Adipocyte (in vitro differentiated cells): ENCODE measurements at places on chromosomes 7 and 10.

DNA sequence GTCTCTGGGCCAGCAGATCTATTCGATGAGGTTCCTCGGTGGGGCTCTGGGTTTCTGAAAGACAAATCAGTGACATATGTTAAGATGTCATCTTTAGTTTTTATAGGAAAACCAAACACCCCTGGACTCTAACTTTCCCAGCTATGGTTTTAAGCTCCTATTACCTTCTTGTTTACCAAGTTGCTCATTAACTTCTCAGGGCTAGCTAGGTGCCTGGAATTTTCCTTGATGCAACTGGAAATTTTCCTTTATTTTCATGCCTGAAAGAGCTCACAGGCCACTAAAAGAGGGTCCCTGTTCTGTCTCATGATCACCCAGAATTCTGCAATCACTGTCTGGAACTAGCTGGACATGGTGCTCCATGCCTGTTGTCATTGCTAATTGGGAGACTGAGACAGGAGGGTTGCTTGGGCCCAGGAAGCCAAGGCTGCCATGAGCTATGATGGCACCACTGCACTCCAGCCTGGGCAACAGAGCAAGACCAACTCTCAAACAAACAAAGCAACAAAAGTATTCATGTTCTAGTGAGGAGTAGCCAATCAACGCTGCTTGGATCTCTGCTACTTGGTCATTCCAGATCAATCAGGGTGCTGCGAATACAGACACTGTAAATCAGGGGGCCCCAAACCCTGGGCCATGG, 1173.5 kb upstream of the AUTS2 start:
- no peak for DNase-seq

DNA sequence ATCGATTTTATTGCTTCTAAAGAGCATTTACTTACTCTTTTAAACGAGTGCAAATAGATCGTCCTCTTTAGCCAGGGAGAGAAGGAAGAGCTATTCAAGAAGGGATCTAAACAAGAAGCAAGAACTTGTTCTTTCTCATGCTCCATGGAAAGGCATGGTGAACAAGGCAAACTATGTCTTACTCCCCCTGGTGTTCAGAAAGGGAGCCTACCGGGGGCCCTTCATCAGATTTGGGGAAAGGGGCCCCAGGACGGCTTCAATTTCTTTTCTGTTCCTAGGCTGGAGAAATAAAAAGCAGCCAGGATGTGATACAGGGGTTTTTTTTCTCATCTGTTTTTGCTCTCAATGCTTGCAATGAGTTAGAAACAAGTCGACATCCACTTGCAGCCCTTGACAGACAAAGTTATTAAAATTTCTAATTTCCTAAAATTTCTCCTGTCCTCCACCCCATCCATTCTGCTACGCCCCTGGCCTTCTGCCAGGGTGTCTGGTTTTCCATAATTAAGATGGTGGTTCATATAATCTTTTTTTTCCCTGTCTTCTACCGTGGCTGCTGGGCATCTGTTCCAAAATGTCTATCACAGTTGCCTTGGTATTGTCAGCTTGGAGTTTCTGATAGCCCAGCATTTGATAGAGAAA, 214.4 kb downstream of the CREB5 start:
- peak; percentile 51 for DNase-seq

- DNase-seq: no peak
These were observed 36.4 kb downstream of the ZNF438 start for GRCh38 chr10:30995081-30995770.

DNA sequence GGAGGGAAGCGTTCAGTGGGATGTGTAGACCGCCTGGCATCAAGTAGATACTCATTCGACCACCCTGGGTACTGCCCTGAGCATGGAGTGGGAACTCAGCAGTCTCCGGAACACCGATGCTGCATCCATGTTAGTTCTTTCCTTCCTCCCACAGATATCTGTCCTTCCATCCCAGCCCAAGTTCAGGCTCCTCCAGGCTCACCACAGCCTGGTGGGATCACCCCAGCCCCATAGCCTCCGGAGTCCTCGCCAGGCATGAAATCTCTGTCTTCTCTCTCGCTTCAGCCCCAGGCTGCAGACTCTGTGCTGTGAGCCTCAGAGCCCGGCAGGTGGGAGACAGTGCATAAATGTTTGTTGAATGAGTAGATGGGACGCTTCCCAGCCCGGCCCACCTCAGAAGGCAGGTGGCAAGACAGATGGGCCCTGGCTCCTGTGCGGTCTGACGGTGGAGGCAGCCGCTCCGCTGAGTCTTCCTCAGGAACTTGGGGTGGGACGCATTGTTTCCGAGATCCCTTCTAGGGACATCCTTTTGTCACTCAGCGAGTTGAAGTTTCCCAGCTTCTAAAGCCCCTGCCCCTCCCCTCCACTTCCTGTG, 42.9 kb downstream of the ELFN1 start:
- no peak for DNase-seq

DNA sequence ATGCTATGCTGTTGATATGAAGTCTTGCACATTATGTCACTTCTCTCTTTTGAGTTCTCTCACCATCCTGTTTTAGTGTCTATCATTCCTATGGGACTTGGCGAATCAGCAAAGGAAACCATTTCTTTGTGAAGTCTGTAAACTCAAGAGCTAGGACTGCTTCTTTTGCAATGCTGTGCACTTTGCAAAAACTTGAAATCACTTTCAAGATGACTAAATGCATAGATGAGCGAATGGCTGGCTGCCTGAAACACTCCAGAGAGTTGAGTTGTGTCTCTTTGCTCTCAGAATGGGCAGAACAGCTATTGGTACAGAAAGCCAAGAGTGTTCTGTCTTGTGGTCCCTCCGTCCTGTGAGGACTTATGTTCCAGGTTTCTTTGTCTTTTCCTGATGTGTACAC, 18.3 kb upstream of the ELMO1 start:
- DNase-seq: no peak

- DNase-seq: no peak
These were observed 710 bp downstream of the MRPL43 start for GRCh38 chr10:100986623-100986951.

DNA sequence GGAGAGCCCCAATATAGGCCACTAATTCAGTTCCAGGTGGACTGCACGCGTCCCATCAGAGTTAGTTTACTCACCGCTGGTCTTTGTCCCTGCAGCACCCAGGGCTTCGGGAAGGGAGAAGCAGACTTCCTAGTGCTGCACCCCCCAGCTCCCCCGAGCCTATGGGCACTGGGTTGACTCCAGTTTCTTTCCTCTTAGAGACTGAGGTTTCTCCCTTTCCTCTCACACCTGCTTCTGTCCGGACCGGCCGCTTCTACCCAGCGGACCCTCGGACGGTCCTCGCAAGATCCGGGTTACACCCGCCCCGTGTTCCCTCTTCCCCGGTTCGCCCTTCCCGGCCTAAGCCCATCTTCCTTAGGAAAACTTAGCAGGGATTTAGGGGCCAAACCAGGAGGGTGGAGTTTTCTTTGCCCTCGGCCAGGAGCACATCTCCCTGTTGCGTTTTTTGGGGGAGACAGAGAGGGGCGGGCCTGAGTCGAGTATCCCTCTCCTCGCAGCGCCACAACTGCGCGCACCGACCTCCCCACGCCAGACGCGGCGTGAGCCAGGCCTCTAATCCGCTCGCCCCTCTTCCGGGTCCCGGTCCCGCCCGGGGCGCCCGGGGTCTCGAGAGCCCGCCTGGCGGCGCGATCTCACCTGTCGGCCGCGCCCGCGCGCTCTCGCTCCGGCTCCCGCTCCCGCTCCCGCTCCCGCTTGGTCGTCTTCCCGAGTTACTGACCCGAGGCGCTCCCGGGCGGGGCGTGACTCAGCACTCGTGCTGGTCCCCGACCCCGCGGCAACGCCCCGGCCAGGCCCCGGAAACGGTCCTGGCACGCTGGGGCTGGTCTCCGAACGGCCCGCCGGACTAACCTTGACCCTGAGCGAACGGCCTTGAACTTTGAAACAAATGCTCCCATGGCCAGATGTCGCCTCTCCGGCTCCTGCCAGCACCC, at the start of gene AIFM2:
Gene AIFM2, minus strand, starts transcription at position 728 of the 932 bp plus-strand sequence. CDS start 8,741 bp downstream, outside the sequence.
- peak; percentile 88 for DNase-seq

DNA sequence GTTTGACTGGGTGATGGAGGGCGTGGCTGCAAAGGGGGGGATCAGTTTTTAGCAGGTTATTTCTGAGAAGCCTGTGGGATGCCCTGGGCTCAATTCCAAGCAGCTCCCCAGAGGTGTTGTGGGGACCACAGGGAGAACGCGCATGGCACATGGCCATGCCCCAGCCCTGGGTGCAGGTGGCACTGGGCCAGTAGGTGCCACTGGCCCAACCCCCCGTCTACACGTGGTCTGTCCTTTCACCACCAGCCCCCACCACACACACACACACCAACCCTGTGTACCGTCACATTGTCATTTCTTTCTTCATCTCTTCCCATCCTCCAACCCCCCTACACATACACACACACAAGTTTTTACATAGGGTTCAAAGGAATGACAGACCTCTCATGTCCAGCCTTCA, 115.1 kb upstream of the STK17A start:
- DNase-seq: no peak

GRCh38 chr10:51260376-51260775, 186.1 kb downstream of the PRKG1 start:
- peak; percentile 38 for DNase-seq

DNA sequence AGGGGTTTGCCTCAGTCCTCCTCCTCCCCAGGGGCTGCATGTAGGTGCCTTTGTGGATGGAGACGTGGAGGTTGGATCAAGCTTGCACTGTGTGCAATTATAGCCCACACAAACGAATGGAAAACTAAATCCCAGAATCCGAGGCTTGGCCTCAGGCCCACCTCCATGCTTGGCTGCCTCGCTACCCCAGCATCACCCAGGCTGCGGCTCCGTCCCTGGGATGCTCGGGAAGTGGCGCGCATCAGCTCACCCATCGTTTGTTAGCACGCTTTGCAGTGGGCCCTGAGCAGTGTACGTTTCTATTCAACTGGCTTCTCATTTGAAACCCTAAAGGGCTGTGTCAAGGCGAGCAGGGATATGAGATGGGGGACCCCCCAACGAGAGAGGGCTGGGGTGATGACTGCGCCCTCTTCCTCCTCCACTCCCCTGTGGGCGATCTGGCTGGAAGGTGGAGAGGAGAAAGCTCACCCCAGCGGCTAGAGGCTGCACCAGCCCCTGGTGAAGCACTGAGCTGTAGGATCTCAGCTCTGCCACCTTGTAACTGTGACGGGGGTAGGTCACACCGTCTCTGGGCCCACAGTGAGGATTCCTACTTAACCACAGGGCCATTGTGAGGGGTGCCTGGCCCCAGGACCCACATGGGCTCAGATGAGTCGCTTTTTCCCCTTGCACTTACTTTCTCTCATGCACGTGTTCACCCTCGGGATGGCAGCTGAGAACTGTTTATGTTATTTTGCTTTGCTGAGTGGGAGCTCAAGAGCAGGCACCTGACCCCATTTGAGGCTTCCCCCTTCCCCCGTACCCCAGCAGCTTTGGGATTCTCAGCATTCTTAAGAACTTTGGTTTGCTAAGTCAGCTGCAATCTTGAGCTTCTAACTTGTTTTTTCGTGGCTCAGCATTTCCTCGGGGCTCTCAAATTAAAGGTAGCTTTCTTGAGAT, 12.7 kb upstream of the BTBD16 start:
- DNase-seq: peak; percentile 56

- DNase-seq: no peak
These were observed 243.1 kb upstream of the SHH start for GRCh38 chr7:156055206-156055822.

DNA sequence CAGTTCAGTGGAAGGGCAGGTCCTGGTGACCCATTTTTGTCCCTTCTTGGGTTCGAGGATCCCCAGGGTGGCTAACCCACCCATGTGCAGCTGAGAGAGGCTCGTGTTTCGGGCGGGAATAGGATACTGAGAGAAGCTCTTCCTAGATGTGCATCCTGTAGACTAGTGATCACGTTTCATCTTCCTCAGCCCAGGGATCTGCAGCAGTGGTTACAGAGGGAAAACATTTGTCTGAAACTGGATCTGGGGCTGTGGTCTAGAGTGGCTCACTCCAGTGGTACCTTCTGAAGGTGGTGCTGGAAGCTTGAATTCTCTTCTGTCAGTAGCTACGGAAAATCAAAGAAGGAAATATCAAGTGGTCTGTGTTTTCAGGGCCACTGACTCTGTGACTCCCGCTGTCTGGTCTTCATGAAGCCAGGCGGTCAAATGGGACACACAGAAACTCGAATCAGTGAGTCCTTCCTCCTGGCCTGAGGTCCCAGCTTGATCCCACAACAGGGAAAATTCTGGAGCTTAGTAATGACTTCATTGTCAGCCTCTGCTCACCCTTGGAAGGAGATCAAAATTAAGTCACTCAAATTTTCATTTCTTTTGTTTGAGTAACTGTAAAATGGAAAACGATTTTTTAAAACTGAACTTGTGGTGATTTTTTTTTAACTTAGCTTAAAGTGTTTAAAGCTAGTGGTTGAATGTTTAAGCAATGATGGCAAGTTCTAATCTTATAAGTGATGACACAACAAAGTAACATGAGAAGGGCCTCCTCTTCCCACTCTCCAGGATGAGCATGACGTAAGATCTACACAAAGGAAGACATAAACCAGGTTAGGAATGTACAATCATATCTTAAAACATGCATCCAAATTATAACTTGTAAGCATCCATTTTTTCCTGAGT, 469.3 kb upstream of the KLF6 start:
- peak; percentile 78 for DNase-seq

DNA sequence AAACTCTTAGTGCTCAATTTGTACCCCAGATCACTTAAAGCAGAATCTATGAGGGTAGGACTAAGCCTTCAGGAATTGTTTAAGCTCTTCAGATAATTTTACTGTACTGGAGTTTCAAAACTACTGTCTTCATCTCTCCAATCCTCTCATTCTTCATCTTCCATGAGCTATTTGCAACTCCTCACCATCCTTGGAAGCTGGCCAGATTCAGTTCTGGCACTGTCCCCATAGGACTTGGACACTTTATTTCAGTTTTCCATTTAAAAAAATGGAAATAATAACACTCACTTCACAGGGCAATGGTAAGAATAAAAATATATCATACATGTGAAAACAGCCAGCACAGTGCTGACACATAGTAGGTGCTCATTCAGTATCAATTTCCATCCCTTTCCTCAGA, 74.6 kb downstream of the PPP1R17 start:
- peak; percentile 14 for DNase-seq

GRCh38 chr7:137331378-137331777, 12.2 kb downstream of the PTN start:
- DNase-seq: no peak

DNA sequence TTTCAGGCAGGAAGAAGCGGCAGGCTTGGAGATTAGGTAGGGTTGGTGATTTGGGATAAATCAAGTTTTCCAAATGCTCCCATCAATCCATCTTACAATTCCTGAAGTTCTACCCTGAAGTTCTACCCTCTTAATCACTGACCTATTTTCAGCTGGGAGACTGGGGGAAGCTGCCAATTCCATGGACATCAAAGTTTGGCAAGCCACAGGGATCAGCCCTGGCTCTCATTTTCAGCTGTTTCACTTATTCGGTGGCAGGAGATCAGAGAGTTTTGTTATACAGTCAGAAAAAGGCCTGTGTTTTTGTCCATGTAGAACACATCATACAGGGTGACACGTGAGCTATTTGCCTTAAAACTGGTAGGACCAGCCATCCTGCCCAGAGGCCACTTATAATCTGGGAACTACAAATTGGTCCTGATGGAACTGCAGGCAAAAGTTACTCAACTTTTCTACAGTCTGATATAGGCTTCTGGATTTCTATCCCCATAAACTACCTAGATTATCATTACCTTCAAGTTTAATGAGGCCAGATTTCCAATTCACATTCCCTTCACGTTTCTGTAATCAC, 112.9 kb upstream of the ZNF746 start:
- no peak for DNase-seq

GRCh38 chr7:66348959-66349358, 143.8 kb downstream of the TPST1 start:
- peak; percentile 25 for DNase-seq

GRCh38 chr10:63393050-63393449, 72.7 kb downstream of the JMJD1C start:
- DNase-seq: no peak
